ENCODE measurements at places on chromosomes 1 and 21.

GRCh38 chr21:16082038-16082816 is 352.4 kb downstream of the USP25 start:
- DNase-seq: no peak
- H3K4me3 ChIP-seq: no peak overlapping the region
- H3K27me3 ChIP-seq: no peaks in the 10 kb centered on the region
- no peak overlapping the region for H3K27ac ChIP-seq

GRCh38 chr1:183918589-183918988 is 113.7 kb downstream of the RGL1 start:
- no peaks in the 10 kb centered on the region for H3K27me3 ChIP-seq
- H3K36me3 ChIP-seq: no peaks in the 10 kb centered on the region
- no peaks in the 10 kb centered on the region for H3K4me1 ChIP-seq
- DNase-seq: no peak
- H3K27ac ChIP-seq: no peak overlapping the region

- H3K27ac ChIP-seq: no peak overlapping the region
- no peak for DNase-seq
- H3K36me3 ChIP-seq: no peaks in the 10 kb centered on the region
These were observed 21.7 kb downstream of the RHBG start for GRCh38 chr1:156390469-156391365.

DNA sequence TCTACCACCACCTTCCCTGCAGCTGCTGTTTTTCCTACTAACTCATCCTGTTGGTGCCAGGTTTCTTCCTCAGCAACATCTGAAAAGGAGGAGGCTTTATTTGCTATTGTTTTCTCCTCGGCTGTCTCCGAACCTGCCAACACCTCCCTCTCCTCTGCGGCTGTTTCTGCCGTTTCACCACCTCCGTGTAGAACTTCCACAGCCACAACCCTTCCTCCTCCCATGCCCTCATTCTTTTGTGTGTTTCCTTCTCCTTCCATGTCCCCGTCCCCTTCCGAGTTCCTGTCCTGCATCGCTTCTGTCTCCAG is 59.0 kb upstream of the LRRC53 start:
- DNase-seq: no peak
- no peaks in the 10 kb centered on the region for H3K36me3 ChIP-seq
- no peaks in the 10 kb centered on the region for H3K4me1 ChIP-seq
- no peak overlapping the region for H3K27ac ChIP-seq
- no peak overlapping the region for H3K4me3 ChIP-seq
- no peaks in the 10 kb centered on the region for H3K27me3 ChIP-seq

DNA sequence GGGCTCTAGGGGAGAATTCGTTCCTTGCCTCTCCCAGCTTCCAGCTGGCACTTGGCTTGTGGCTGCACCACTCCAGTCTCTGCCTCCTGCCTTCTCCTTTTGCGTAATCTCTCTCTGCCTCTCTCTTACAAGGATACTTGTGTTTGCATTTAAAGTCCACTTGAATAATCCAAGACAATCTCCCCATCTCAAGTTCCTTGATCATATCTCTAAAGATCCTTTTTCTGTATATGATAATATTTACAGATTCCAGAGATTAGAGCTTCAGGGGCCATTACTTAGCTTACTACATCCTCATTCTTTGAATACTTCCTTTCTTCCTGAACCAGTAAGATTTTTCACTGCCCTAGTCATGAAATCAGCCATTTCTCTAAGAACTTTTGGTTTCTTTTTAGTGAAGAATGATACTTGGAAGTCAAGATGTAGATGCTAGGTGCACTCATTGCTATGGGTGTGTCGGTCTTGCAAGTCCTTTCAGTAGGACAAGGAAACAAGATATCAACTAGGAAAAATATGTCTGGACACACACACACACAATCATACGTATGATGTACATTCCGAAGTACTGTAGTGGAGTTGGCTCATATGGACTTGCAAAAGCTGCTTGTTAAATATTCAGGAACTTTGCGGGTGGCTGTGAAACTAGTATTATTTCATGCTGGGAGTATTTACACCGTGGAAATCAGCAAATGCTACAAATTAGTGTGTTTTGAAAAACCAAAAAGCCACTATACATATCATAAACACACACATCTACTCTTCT is 20.8 kb upstream of the RLF start:
- H3K36me3 ChIP-seq: no peaks in the 10 kb centered on the region
- H3K27me3 ChIP-seq: no peaks in the 10 kb centered on the region
- H3K4me3 ChIP-seq: no peak overlapping the region
- DNase-seq: no peak
- H3K27ac ChIP-seq: no peak overlapping the region
- no peaks in the 10 kb centered on the region for H3K4me1 ChIP-seq
